ENCODE measurements at places on chromosomes 5 and 9.
A peak's percentile ranks its signal among the peaks of the same experiment; 100 is the strongest.

DNA sequence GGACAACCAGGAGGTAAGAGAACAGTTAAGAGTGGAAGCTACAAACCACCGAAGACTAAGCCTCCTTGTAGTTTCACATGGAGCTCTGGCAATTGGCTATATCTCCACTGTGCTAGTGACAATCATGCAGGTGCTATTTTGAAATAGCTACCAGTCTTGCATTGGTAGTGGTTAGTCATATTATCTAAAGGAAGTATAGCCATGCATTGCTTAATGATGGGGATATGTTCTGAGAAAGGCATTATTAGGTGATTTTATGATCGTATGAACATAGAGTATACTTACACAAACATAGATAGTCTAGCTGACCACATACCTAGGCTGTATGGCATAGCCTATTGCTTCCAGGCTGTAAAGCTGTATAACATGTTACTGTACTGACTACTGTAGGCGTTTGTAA is 28.4 kb downstream of the HSDL2 start:
- no peak for DNase-seq

GRCh38 chr5:318341-318897 is 3.1 kb upstream of the AHRR start:
- peak; percentile 41 for DNase-seq

DNA sequence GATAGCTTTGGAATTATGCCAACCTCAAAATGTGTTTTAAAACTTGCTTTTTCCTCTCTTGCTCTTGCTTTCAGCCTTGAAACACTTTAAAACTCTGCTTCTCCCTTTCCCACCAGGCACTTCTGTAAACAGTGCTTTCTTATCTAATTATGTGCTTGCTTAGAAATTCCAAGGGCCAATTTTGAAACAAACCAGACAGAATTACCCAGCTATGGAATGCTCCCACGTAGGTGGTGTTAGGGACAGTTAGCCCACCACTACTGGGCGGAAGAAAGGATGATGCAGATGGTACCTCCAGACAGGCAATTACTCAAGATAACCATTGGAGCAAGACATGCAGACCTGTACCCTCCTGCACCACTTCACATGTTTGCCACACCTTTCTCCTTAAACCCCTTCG is 523.0 kb upstream of the PTPRD start:
- no peak for DNase-seq

GRCh38 chr5:168946363-168946762 is 354.6 kb downstream of the SLIT3 start:
- no peak for DNase-seq

GRCh38 chr9:79255651-79256260 is 316.0 kb upstream of the TLE4 start:
- DNase-seq = no peak

DNA sequence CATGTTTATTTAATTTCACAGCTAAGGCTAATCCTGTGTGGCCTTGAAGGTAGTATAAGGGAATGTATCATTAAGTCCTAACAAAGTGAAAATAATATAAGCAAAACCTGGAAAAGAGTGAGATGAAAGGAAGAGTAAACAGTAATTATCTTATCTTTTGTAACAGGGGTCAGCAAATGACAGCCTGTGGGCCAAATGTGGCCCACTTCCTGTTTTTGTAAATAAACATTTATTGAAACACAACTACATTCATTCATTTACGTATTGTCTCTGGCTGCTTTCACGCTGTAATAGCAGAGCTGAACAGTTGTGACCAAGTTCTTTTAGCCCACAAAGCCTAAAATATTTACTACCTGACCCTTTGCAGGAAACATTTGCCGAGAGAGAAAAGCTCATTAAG is 78.4 kb upstream of the HTR4 start:
- DNase-seq = no peak

Measured in GM20000 (cell line).